ENCODE measurements at places on chromosomes 3 and 15. TPM values are rescaled to one million over a fixed set of nuclear protein-coding genes. Genes with fewer than 3 reads are reported as not detected.

DNA sequence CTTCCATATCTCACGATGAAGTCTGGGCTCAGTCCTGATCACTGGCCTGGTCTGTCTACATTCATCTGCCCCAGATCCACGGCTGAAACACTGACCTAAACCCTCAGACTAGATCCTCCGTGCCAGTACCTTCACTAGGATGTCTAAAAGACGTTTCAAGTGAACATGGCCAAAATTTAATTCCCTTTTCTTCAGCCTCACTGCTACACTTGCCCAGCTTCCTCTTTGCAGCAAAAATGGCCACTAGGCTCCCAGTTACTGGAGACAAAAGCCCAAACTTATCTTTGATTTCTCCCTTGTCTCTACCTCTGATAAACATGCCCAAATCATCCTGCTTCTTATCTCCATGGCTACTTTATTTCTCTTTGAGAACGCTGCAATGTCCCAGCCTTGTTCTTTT, 1.7 kb downstream of the RASSF1 start:
- no peak overlapping the region for H3K4me3 ChIP-seq
- H3K36me3 ChIP-seq: no peaks in the 10 kb centered on the region
- no peaks in the 10 kb centered on the region for H3K27me3 ChIP-seq
- H3K4me1 ChIP-seq: peaks cover 24% of the 10 kb centered on the region
- peak overlapping the region; percentile 96 for H3K27ac ChIP-seq
- no peak for DNase-seq

DNA sequence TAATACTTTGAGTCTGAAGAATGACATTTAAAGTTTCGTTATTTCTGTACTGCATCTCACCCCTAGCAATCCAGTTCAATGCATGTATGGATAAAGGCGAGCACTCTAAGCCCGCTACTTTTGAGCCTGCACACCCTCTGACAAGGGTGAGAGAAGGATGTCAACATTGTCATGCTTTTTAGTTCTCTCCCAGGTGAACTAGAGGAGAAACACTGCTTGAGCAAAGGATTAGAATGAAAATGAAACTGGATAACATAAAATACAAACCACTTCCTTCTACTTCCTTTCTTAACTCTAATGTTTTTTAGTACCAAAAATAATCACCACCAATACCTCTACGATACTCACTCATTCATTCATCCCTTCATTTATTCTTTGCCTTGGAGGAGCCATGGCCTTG, 588.7 kb upstream of the NR2F2 start:
- no peaks in the 10 kb centered on the region for H3K36me3 ChIP-seq
- no peak overlapping the region for H3K4me3 ChIP-seq
- H3K4me1 ChIP-seq: no peaks in the 10 kb centered on the region
- H3K27ac ChIP-seq: no peak overlapping the region
- H3K27me3 ChIP-seq: no peaks in the 10 kb centered on the region
- DNase-seq: no peak

- peaks cover 3% of the 10 kb centered on the region for H3K4me1 ChIP-seq
- no peaks in the 10 kb centered on the region for H3K36me3 ChIP-seq
- no peak for DNase-seq
- no peak overlapping the region for H3K27ac ChIP-seq
- H3K27me3 ChIP-seq: no peaks in the 10 kb centered on the region
These were observed 102.0 kb downstream of the TBC1D5 start for GRCh38 chr3:17640466-17640865.

DNA sequence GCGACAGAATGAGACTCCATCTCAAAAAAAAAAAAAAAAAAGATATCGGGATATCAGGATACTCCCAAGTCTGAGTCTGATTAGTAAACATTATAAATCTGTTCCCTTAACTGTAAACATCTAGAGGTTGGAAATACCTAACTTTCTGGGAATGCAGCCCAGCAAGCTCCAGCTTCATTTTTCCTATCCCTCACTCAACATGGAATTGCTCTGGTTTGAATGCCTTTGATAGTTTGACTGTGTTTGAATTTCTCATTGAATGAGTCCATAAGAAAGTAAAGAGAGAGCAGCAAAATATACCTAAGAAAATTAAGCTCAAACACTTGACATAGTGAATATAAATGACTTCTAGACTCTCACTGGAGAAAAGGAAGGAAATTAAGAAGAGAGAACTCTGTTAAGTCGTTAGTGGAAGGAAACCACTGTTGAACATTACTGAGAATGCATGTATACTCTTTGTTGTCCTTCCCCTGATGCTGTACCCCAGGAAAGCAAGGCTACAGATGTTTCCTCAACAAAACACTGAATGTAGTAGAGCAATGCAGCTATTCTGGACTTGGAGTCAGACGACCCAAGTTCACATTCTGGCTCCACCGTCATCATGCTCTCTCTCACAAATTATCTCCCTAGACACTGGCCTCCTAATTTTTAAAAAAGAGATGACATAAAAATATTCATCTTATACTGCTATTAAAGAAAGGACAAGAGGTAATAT, 62.4 kb downstream of the CD200 start:
- peaks cover 64% of the 10 kb centered on the region for H3K4me1 ChIP-seq
- no peak overlapping the region for H3K27ac ChIP-seq
- no peaks in the 10 kb centered on the region for H3K27me3 ChIP-seq

DNA sequence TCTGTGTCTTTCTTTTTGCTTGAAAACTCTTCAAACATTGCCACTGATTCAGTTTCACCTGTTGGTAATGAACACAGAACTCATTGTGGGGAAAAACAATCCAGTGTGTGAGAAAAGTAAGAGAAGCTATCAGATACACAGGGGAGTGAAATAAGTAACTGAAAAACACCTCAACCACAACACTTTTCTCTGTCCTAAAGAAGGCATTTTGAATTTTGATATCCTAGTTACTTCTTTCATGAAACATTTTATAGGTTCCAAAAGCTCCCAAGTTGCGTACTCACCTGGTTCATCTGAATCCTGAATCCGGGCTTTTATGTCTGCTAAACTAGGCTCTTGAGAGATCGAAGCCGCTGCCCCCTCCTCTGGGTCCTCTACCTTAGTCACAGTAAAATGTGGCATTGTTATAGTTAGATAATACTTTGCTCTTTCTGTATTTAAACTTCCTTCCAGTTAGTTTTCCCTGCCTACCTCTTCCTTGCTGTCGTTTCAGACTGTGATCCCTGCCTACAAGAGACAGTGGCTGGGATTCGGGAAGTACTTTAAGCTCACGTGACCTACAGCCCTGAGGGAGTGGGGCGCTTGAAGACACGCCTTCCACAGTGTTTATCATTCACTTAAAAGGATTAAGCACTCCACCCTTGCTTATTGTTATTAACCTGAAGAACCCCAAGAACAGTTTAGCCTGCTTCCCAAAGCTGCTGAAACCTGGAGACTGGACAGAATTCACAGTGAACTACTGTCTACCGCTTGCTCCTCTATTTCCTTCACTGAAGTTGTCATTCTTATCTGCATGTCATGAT, 19.1 kb downstream of the SLC12A6 start:
- H3K4me1 ChIP-seq: peaks cover 5% of the 10 kb centered on the region
- peak overlapping the region; percentile 71 for H3K27ac ChIP-seq
- peak overlapping the region; percentile 58 for H3K4me3 ChIP-seq
- H3K36me3 ChIP-seq: no peaks in the 10 kb centered on the region

EIF3J gene
- total RNA-seq: 52.1 TPM

CCR3 gene
- 0.88 TPM for total RNA-seq

DNA sequence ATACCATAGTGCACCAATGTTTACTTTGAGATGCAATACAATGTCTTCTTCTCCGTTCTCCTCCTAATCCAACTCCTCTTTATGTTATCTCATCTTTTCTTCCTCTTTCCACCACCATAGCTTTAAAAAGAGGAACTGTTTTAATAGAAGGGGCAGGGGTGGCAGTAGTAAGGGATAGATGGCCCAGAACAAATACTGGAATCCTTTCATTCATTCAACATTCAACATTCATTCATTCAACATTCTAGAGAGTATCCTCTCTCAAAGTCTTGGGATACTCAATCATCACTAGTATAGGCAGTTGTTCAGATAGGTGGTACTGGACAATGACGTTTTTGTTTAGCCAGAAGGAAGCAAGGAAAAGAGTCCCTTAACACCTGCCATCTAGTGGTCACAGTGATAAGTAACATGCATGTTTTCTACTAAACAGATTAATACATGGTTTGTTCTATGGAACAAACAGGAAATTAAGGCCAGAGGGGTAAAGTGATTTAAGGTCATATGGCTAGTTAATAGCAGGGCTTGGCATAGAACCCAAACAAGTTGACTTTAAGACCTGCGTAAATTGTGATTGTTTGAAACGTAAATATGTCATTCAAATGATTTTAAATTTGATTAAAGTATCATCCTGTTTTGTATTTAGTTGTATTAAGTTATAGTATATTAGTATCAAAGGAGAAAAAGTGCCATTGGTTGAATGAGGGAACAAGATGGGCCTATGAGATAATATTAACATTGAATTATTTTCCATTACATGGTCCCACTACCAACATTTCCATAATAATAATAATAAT, 26.9 kb upstream of the EHHADH start:
- no peak overlapping the region for H3K4me3 ChIP-seq
- no peak overlapping the region for H3K27ac ChIP-seq
- no peaks in the 10 kb centered on the region for H3K27me3 ChIP-seq

GRCh38 chr3:72797773-72798543, 50.3 kb downstream of the SHQ1 start:
- no peaks in the 10 kb centered on the region for H3K36me3 ChIP-seq
- DNase-seq: peak; percentile 84
- peaks cover 4% of the 10 kb centered on the region for H3K4me1 ChIP-seq

DNA sequence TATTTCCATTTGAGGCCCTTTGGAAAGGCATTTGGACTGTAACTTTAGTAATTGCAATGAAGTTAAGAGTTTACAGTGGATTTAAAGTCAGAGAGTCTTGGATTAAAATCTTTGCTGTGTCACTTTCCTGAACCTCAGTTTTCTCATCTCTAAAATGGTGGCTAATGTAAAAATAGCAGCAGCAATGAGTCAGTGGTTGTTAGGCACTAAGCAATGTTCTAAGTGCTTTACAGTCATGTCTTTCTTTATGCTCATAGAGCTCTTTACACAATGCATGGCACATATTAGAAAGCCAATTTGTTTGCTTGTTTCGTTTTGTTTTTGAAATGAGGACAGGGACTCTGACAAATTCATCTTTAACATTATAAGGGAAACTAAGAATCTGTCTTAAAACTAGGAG, 222.7 kb upstream of the DNAJC19 start:
- DNase-seq: no peak
- no peak overlapping the region for H3K27ac ChIP-seq
- H3K27me3 ChIP-seq: peaks cover 12% of the 10 kb centered on the region
- H3K4me1 ChIP-seq: no peaks in the 10 kb centered on the region

GRCh38 chr3:55720614-55721013, 233.5 kb upstream of the WNT5A start:
- no peaks in the 10 kb centered on the region for H3K27me3 ChIP-seq
- H3K4me1 ChIP-seq: no peaks in the 10 kb centered on the region
- peak; percentile 46 for DNase-seq
- H3K36me3 ChIP-seq: no peaks in the 10 kb centered on the region
